ENCODE measurements at places on chromosomes 2 and 18.

- no peak for DNase-seq
Observed at GRCh38 chr2:112001136-112001715, 53.8 kb upstream of the TMEM87B start.

- peak; percentile 43 for DNase-seq
Observed at GRCh38 chr18:44838971-44839666, 158.4 kb downstream of the SETBP1 start.

- no peak for DNase-seq
Observed at GRCh38 chr2:233080836-233081229, 20.7 kb downstream of the INPP5D start.

GRCh38 chr18:74376523-74376922 lies 60.9 kb downstream of the C18orf63 start:
- DNase-seq = no peak

- DNase-seq = no peak
Observed at GRCh38 chr2:32680942-32681341, 53.1 kb downstream of the TTC27 start.

GRCh38 chr18:13051950-13052349 lies 60.8 kb downstream of the CEP192 start:
- no peak for DNase-seq

DNA sequence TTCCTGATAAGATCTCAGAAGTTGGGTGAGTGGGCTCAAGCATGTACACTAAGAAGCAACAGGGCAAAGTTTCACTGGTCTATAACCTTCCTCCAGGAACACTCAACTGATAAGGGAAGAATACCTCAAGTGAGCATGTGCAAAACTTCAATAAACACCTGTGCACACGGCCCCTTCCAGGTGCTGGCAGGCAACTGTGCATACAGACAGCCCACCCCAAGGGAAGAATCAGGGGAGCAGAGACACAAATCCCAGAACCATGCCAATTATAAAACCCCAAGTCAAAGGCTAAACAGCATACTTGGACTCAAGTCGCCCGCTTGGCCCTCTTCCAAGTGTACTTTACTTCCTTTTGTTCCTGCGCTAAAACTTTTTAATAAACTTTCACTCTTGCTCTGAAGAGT lies 85.9 kb upstream of the RTN4 start:
- DNase-seq = no peak

DNA sequence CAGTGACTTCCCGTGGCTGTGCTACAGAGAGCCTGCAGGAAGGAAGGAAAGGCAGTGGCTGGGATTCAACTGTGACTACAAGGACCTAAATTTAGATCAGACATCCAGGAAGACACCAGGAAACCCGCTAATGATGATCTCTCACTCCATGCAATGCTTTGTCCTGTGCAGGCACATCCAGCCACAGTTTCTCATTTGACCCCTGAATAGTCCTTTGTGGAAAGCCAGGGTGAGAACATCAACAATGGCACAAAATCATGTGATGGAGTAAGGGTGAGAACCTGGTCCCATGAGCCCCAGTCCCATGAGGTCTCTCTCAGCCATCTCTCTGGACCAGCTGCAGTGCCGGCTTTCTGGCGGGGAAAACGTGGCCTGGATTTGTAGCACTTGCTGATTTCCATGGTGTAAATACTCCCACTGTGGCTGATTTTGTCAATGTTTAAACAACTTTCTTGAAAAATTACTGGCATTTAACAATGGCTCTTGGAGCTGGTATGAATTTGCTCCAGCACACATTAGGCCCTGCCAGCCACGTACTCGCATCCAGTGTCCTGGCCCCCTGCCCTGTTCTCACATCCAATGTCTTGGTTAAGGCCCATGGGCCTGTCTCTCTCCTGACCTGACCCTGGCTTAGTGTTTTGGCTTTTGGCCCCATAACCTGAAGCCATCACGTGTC lies 159.0 kb upstream of the HAAO start:
- DNase-seq = no peak

DNA sequence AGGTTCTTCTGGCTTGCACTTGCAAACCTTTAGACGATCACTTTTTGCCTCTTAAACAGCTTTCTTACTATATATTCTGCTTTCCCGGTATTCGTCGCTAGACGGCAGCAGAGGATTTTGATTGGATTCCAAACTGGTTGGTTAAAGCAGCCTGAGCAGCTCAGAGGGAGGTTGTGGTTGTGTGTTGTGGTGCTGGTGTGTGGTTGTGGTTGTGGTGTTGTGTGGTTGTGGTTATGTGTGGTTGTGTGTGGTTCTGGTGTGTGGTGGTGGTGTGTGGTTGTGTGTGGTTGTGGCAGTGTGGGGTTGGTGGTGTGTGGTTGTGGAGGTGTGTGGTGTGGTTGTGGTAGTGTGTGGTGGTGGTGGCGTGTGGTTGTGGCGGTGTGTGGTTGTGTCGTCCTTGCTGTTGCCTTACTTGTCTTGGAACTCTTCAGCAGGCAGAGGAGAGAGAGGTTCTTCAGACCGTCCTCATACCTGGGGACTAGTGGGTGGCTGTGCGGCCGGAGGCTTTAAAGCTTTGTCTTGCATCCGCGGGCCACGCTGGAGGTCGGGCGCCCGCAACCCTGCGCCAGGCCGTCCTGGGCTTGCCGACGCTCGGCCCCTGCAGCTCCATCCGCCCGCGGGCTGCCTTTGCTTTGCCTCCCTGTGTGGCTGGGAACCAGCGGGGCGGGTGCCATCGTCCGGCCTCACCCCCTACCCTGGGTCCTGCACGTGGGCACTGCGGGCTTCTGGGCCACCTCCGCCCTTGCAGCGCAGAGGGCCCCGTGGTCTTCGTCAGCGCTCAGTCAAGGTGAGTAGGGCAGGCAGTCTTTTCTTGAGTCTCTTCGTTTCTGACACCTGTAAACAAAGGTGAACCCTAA lies 190.8 kb downstream of the ARHGAP28 start:
- DNase-seq = peak; percentile 11

DNA sequence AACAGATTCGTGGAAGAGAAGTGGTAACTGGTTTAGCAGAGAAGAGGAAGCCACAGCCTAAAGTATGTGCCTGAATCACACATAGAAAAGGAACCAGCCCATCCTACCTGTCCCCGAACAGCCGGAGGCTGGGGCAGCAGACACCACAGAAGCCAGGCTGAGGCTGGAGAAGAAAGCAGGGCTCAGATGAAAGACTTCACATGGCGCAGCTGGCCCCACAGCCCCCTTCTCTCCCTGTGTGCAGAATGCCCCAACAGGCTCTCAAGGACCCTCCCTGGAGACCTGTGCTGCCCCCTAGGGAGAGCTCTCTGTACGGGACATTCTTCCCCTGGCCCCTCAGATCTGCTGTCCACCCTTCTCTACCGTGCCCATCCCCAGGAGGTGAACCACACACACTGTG lies 83.5 kb upstream of the RAB12 start:
- no peak for DNase-seq

DNA sequence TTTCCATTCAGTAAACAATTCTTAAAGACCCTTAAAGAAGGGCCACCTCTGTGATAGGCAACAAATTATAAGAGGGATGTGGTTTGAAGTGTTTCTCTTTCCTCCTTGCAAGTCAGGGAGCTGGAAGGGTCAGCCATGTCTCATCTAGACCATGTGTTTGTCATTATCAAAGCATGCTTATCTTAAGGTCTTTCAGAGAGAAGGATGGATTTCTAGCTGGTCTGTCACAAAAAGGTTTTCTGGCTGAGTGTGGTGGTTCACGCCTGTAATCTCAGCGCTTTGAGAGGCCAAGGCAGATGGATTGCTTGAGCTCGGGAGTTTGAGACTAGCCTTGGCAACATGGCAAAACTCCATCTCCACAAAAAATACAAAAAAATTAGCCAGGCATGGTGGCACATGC lies 59.2 kb upstream of the PEX13 start:
- DNase-seq = no peak

DNA sequence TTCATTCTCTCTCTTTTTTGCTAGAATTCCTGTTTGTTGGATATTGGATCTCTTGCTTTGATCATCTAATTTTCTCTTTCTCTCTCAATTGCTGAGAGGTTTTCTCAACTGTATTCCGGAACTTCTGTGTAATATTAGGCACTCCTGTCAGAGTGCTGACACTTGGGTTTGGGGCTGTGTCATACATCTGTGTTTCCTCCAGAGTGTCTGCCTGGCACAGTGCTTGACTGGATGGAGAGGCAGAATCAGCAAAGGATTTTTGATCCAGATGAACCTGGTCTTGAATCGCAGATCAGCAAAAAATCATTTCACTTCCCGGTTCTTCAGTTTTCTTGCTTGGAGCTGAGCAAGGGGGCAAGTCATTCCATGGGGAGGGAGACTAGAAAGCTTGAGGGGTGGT lies 87.7 kb upstream of the CXCR4 start:
- DNase-seq = no peak

DNA sequence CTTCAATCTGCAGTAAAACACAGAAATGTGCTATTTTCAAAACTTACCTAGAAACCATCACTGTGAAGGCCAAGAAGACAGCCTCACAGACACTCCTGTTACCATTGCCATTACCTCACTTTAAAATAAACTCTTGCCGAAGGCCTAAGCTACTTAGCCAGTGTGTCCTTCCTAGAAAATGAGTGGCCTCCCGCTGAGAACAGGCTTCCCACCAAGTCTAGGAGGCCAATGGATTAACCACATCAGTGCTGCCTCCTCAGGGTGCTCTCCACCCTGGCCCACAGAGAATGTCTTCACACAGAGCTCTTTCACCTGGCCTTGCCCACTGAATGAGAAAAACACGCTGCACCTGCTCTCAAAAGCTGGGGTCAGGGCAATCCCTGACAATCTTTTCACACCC lies 47.5 kb downstream of the L3MBTL4 start:
- no peak for DNase-seq

- no peak for DNase-seq
Observed at GRCh38 chr18:22250591-22250996, 81.2 kb downstream of the GATA6 start.

- DNase-seq = no peak
Observed at GRCh38 chr2:1648241-1649102, 95.8 kb downstream of the PXDN start.

Data from occipital lobe (tissue), 3 donors.